ENCODE measurements at places on chromosomes 11 and 22.

- DNase-seq: no peak
These were observed 27.0 kb downstream of the AP2A2 start for GRCh38 chr11:952406-953385.

GRCh38 chr11:121389651-121390050, 62.5 kb upstream of the SORL1 start:
- DNase-seq: peak; percentile 56

DNA sequence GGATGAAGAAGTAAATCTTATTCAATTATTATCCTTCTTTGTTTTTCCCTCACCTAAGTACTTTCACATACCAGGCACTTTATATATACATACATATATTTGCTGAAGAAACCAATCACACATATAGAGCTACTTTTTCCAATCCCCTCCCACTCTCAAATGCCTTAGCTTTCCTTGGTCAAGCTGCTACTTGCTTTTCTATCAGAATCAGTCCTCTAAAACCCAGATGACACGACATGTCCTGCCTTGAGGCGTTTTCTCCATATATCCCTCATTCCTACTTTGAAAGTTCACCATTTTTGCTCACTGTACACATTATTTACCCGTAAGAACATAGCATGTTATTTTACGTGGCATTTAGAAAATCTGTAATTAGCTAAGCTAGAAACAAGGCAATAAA, 5.4 kb downstream of the RAB38 start:
- no peak for DNase-seq

DNA sequence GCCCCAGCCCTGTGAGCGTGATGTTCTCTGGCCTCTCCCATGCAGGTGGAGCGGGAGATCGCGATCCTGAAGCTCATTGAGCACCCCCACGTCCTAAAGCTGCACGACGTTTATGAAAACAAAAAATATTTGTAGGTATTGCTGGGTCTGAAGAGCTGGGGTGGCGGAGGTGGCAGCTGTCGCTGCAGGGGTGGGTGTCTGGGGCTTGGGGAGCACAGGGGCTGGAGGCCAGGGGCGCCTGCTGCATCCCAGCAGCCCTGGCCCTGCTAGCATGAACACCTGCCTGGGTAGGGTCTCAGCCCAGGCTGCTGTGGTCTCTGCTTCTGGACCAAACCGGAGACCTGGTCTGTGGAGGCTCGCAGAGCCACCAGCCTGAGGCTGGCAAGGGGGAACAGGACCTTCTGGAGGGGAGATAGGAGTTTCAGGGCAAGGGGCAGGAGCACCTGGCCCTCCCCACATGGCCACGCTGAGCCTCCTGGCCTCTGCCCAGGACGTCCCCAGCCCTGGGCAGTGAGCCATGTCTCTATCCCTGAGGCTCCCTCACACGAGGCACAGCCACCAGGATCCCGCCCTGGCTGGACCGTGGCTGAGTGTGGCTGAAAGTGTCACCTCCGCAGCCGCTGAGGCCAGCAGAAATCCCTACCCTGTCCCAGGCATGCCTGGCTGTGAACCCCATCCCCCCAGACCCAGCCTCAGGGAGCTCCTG, 48.2 kb downstream of the MOB2 start:
- no peak for DNase-seq

GRCh38 chr22:38032681-38033521, 24.3 kb upstream of the PICK1 start:
- no peak for DNase-seq

- DNase-seq: no peak
These were observed 108.2 kb downstream of the RRM1 start for GRCh38 chr11:4202749-4203148.

GRCh38 chr11:1255151-1255550, 32.3 kb downstream of the MUC5B start:
- DNase-seq: no peak

DNA sequence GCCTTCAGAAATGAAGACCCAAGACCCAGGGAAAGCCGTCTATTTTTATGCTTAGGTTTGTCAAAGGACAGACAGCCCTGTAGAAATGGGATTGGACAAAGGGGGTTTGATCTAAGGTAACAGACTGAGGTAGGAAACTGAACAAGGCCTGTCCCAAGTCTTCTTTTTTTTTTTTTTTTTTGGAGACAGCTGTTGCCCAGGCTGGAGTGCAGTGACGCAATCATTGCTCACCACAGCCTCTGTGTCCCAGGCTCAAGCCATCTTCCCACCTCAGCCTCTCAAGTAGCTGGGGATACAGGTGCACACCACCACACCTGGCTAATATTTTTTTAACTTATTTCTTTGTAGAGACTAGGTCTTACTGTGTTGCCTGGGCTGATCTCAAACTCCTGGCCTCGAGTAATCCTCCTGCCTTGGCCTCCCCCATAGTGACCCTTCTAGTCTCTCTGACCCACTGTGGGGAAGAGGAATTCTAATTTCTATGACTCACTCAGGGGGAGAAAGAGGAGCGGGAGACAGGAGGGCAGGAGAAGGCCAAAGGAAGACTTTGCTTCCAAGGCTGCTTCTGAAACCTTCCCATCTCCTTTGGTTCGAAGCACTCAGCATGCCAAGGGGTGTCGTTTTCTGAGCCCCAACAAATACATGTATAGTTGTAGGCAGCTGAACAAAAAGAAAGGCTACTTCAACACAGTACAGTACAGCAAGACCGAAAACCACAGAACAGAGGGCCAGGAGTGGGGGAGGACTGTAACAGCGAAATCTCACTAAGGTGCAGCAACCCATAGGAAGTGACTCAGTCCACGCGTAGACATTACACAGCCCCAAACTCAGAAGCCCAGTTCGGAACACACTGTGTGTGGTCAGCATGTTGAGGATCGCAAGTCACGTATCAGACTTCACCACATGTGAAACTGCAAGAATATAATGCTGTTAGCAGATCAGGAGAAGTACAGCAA, 872 bp downstream of the TMA7B start:
- DNase-seq: no peak

- peak; percentile 33 for DNase-seq
These were observed 65.2 kb upstream of the SESN3 start for GRCh38 chr11:95296165-95296564.

DNA sequence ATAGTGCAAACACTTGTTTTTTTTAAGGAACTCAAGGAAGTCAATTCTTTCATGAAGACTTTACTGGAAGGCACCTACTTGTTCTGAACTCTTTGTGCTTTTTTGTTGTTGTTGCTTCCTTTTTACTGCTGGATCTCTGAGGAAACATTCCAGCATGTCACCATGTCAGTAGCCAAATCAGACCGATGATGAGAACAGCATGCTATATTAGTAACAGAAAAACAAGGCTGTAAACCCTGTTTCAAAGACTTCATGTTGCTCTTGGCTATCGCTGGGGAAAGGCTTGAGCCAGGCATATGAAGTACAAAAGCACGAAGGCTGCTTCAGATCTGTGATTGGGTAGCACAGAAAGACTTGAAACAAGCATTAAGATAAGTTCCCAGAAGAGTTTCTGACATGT, 125.6 kb upstream of the SLC5A12 start:
- no peak for DNase-seq

DNA sequence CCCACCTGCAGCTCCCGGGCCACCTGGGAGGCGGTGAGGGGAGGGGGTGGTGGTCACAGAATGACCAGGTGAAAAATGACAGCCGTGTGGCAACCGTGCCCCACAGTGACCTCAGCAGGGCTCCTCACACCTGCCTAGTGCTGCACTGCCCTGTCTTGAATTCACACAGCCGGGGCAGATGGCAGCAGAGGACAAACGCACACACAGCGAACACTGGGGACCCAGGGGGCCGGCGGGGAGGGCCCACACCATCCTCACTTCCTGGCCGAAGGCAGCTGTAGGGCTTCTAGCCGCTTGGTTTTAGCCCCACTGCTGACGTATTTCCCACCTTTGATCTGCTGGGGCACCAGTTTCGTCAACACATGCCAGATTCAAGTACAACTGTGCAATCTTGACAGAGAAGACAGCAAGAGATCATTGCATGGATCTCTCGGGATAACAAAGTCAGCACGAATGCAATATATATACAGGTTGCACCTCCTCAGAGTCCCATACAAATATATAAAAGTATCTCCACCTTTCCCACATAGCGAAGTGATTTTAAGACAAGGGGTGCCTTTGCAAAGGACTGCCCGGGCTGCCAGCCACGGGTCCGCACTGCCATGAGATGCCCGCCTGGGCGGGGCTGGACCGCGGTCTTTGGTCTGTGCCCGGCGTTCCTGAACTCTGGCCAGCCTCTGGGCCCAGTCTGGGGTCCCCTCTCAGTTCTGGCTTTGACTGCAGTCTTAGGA, 26.9 kb downstream of the TRMU start:
- DNase-seq: no peak

- no peak for DNase-seq
These were observed 17.8 kb upstream of the TTC12 start for GRCh38 chr11:113296447-113297205.

- DNase-seq: peak; percentile 77
These were observed at the start of gene C1QTNF5 for GRCh38 chr11:119340335-119341221. TSS of gene C1QTNF5 (minus strand) at chr11:119340883. CDS start at chr11:119340397, 486 bp downstream.

DNA sequence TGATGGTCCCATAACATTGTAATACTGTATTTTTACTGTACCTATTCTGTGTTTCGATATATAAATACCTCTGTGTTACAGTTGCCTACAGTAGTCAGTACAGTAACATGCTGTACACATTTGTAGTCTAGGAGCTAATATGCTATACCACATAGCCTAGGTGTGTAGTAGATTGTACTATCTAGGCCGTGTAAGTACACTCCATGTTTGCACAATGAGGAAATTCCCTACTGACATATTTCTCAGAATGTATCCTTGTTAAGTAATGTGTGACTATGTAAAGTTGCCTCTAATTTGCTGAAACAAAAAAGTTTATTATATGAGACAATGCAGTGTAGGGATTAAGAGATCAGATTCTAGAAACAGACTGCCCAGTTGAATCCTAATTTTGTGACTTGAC, 21.3 kb downstream of the CAPRIN1 start:
- no peak for DNase-seq

DNA sequence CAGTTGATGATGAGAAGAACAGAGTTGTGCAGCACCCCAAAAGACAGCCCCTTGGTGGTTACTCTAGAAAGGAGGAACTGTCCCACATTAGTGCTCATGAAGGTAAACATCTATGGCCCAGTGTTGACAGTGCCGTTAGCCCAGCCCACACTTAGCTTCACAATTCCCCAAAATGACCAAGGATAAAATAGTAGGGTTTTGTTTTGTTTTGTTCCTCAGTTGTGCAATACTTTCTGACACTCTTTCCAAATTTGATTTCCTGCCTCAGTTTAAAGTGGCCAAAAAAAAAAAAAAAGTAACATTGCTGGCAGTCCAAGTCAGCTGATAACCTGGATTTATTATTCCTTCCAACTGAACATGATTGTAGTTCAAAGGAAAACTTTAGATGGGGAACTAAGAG, 269.4 kb downstream of the TMEM135 start:
- no peak for DNase-seq

DNA sequence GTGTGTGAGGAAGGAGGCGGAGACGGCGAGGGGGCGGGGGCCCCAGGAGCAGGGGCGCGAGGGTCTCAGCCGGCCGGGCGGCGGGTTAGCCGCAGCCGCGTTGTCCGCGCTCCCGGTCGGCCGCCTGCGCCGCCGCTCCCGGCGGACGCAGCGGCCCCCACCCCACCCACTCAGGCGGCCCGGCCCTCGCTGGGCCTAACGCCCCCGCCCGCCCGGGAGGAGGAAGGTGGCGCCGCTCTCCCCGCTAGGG, at the start of gene FCHSD2:
Gene FCHSD2 (minus strand): TSS at position 191 of the 250 bp plus-strand sequence. CDS start 441 bp downstream, outside the sequence.
- no peak for DNase-seq

- no peak for DNase-seq
These were observed 30.4 kb downstream of the KIF18A start for GRCh38 chr11:28077521-28077920.

DNA sequence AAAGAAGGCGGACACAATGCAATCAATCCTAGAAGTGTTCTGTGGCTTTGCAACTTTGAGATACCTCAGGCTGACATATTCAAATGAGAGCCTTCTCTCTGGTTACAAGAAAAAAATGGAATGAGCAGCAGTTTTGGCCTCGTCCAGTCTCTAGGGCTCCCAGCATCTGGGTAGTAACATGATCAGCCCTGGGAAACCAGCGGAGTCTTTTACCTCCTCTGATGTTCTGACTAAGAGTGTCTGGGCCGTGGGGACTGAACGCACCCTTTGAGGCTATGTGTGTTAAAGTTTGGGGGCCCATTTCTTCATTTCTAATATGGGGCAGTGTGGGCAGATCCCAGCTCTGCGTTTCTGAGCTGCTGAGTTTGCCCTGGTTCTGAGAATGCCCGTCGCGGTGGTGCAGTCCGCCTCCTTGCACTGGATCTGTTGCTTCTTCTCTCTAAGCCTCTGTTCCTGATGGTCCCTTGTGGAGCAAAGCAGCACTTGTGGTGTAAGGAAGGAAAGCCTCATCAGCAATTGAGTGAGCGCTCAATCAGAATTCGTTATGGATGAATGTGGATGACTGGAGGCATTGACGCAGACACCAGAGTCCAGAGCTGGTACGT, 8.1 kb downstream of the PARVB start:
- no peak for DNase-seq

GRCh38 chr11:64223001-64223651, 2.9 kb downstream of the TRPT1 start:
- no peak for DNase-seq

DNA sequence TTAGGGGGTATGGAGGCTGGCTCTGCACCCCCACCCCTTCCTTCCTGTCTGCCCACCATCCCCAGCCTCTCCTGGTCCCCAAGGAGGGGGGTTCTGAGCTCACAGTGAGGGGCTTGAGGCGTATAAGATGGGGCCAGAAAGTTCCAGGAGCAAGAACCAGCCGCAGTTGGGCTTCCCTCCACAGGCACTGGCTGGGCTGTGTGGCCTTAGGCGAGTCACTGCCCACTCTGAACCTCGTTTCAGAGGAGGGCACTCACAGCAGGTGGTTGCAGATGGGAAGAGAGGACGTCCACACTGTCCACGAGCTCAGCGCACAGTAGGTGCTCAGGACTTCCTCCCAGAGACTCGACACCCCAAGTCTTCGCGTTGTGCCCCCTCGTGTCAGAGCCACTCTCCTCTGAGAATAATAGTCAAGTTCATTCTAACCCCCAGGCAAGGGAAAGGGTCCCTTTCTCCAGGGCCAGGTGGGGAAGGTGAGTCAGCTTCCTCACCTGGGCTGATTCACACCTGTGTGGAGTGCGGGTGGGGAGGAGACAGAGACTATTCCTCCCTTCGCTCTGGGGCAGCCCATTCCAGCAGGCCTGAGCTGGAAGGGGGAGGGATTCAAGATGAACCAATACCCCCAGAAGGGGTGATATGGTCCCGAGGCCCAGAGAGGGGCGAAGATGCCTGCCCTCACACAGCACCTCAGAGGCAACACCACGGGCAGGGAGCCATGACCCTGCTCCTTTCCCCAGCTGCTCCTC, 29.3 kb downstream of the RPL3 start:
- no peak for DNase-seq

DNA sequence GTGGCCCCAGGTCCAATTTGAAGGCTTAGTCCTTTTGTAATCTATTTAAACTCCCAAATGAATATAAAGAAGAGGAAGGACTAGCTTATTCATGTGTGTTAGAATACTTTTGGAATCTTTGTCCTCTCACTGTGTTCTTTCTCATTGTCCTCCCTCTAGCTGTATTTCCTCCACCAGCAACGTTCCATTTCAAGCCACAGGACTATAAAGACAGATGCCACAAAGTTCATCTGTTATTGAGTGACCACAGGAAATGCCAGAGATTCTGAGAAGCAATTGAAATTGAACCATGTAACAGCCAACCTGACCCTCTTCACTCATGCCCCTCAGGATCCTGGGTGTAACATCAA, 336.6 kb upstream of the API5 start:
- no peak for DNase-seq

Data from spinal cord (tissue), 10 donors.